ENCODE measurements at places on chromosomes 1 and 21. TPM values are rescaled to one million over a fixed set of nuclear protein-coding genes. Genes with fewer than 3 reads are reported as not detected.

GRCh38 chr1:9187004-9187403 lies 47.6 kb upstream of the H6PD start:
- no peak for DNase-seq
- peaks cover 9% of the 10 kb centered on the region for H3K4me1 ChIP-seq
- no peak overlapping the region for H3K27ac ChIP-seq
- H3K4me3 ChIP-seq: no peak overlapping the region
- no peaks in the 10 kb centered on the region for H3K27me3 ChIP-seq

DNA sequence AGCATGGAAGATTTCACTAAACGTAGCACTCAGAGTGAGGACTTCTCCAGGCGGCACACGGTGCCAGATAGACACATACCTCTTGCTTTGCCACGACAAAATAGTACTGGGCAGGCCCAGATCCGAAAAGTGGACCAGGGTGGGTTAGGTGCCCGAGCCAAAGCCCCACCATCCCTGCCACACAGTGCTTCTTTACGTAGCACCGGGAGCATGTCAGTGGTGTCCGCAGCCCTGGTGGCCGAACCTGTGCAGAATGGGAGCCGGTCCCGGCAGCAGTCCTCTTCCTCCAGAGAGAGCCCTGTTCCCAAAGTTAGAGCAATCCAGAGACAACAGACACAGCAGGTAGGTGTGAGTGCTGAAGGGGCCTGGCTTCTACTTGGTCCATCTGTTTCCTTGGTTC lies 38.6 kb downstream of the CLEC20A start:
- H3K27me3 ChIP-seq: no peaks in the 10 kb centered on the region
- no peaks in the 10 kb centered on the region for H3K4me1 ChIP-seq
- no peak for DNase-seq
- H3K36me3 ChIP-seq: no peaks in the 10 kb centered on the region
- H3K27ac ChIP-seq: no peak overlapping the region

DNA sequence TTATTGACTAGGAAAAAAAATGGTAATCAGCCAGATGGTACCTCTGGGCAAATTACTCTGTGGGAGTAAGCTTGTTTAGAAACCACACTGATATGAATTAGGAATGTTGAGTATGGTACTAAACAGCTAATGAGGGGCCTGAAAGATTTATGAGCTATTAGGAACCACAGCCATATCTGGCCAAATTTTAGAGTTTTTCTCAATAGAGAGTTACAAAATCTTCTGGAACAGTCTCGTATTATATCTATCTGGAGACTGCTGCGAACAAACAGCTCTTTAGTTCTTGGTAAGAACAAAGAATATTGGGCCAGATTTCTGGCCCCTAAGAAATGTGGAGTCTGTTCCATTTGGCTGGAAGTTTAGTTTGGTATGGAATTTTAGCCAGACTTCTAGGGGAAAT lies 4.9 kb upstream of the PODN start:
- no peak overlapping the region for H3K27ac ChIP-seq
- H3K27me3 ChIP-seq: peaks cover 10% of the 10 kb centered on the region

DNA sequence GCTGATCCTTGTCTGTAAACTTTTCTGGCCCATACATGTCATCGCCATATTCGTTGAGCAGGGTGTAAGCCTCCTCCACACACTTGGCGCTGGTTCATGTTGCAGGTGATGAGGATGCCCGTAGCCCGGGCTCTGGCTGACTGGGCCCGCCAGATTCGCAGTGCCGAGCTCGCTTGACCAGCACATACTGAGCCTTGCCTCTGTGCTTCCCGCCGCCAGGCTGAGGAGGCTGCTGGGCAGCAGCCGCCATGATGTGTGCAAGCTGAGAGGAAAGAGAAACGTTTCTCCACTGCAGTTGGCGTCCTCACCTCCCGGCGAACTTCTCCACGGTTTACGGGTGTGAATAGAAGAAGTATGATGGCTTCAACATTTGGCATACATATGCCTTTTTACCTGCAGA lies 89.2 kb downstream of the LTN1 start:
- H3K4me1 ChIP-seq: no peaks in the 10 kb centered on the region
- no peak overlapping the region for H3K4me3 ChIP-seq
- no peak for DNase-seq
- no peaks in the 10 kb centered on the region for H3K36me3 ChIP-seq
- H3K27ac ChIP-seq: no peak overlapping the region

DNA sequence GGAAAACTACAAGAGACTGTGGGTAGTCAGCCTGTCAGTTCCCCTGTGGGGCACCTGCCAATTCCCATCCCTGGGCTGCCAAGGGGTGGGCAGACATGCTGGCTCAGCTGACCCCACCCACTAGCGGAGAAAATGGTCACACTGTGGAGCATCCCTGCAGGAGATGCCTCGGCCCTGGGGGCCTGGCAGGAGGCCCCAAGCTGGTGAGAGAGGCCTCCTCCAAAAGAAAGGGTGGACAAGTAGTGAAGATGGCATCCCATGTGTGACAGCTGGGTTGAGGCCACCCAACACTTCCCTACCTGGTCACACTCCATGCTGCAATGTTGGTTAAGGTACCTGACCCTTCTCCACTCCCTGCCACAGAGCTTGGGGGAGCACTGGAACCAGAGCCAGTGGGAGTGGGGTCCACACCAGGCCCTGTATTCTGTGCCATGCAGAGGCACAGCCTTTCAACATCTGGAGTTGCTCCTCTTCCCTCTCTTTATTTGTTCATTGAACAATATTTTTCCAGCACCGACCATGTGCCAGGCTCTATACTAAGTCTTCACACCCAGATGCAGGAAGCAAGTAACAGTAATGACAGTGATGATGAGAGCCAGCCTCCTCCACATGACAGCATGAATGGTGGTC lies 59.5 kb downstream of the KLHDC7A start:
- DNase-seq: no peak
- H3K4me1 ChIP-seq: no peaks in the 10 kb centered on the region
- H3K27me3 ChIP-seq: no peaks in the 10 kb centered on the region
- no peak overlapping the region for H3K4me3 ChIP-seq

GRCh38 chr1:40232444-40232843 lies 15.3 kb upstream of the TMCO2 start:
- H3K4me1 ChIP-seq: no peaks in the 10 kb centered on the region
- H3K36me3 ChIP-seq: peaks cover 83% of the 10 kb centered on the region
- H3K27me3 ChIP-seq: no peaks in the 10 kb centered on the region
- peak; percentile 56 for DNase-seq
- H3K27ac ChIP-seq: no peak overlapping the region
- H3K4me3 ChIP-seq: no peak overlapping the region

GRCh38 chr21:32597205-32597604 lies 11.9 kb upstream of the TCP10L start:
- H3K36me3 ChIP-seq: no peaks in the 10 kb centered on the region
- no peak overlapping the region for H3K27ac ChIP-seq
- no peak for DNase-seq
- no peaks in the 10 kb centered on the region for H3K27me3 ChIP-seq
- H3K4me3 ChIP-seq: no peak overlapping the region
- no peaks in the 10 kb centered on the region for H3K4me1 ChIP-seq

- no peaks in the 10 kb centered on the region for H3K36me3 ChIP-seq
- no peaks in the 10 kb centered on the region for H3K27me3 ChIP-seq
- no peak for DNase-seq
- H3K27ac ChIP-seq: no peak overlapping the region
These were observed 29.0 kb downstream of the JUN start for GRCh38 chr1:58754683-58755467.

- H3K27me3 ChIP-seq: no peaks in the 10 kb centered on the region
- no peak for DNase-seq
- no peak overlapping the region for H3K27ac ChIP-seq
- no peaks in the 10 kb centered on the region for H3K36me3 ChIP-seq
- H3K4me3 ChIP-seq: no peak overlapping the region
These were observed 26.8 kb upstream of the BACH1 start for GRCh38 chr21:29271927-29272333.

- H3K27ac ChIP-seq: no peak overlapping the region
- DNase-seq: no peak
- H3K36me3 ChIP-seq: no peaks in the 10 kb centered on the region
- no peaks in the 10 kb centered on the region for H3K27me3 ChIP-seq
These were observed 110.9 kb upstream of the IFFO2 start for GRCh38 chr1:19067182-19067911.

DNA sequence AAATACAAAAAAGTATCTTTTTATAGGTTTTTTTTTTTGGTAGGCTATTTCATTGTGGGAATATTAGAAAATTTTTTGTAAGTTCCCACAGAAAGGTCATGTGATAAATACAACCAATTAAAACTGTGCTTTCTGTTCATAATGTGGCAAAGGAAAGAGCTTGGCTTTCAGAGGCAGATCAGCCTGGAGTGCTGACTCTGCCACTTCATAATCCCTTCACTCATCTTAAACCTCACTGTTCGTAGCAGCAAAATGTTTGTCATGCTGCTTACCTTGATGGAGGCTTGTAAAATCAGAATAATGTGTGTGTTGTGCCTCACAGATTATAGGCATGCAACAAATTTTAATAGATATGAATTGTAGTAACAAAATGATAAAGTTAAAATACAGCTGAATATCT lies 176.8 kb downstream of the ZP4 start:
- no peak overlapping the region for H3K4me3 ChIP-seq
- no peak for DNase-seq
- no peaks in the 10 kb centered on the region for H3K27me3 ChIP-seq

DNA sequence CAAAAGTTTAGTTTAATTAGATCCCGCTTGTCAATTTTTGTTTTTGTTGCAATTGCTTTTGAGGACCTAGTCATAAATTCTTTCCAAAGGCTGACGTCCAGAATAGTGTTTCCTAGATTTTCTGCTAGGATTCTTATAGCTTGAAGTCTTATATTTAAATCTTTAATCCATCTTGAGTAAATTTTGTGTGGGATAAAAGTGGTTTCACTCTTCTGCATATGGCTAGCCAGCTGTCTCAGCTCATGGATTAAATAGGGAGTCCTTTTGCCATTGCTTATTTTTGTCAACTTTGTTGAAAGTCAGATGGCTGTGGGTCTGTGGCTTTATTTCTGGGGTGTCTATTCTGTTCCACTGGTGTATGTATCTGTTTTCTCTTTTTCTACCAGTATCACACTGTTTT lies 801.3 kb upstream of the ADGRL4 start:
- H3K27ac ChIP-seq: no peak overlapping the region
- no peak overlapping the region for H3K4me3 ChIP-seq
- DNase-seq: no peak

DNA sequence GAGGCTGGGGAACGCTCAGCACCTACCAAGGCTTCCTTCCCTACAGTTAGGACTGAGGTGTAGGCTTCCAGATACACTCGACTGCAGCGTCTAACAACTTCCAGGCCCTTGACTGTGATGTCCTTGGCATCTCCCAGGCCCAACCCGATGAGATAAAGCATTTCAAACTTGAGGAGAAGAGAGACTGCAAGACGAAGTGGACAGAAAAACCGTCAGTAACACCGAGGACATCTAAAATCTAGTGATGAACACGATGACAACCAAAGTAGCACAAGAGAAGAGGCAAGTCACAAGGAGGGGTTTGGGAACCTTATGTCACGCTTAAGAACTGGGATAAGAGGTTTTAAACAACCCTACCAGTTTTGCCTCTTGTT lies 314 bp downstream of the DPH5 start:
- H3K27me3 ChIP-seq: no peaks in the 10 kb centered on the region
- no peaks in the 10 kb centered on the region for H3K4me1 ChIP-seq
- peak overlapping the region; percentile 50 for H3K4me3 ChIP-seq
- no peaks in the 10 kb centered on the region for H3K36me3 ChIP-seq
- peak overlapping the region; percentile 80 for H3K27ac ChIP-seq

- no peak overlapping the region for H3K27ac ChIP-seq
- DNase-seq: no peak
- H3K4me3 ChIP-seq: no peak overlapping the region
- H3K4me1 ChIP-seq: no peaks in the 10 kb centered on the region
These were observed 44.2 kb upstream of the MARK1 start for GRCh38 chr1:220483700-220484099.

DNA sequence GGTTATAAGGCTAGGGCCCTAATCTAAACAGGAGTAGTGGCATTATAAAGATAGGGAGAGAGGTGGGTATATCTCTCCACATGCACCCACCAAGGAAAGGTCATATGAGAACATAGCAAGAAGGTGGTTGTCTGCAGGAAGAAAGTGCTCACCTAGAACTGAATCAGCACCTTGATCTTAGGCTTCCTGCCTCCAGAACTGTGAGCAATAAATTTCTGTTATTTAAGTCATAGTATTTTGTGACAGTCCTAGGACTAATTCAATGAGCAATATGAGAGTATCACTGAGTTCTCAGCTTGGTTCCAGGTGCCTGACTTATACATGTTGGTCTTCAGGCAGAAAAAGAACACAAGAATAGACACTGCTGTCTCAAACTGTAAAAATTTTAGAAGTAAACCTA lies 51.8 kb downstream of the MRPL39 start:
- H3K27ac ChIP-seq: no peak overlapping the region
- no peaks in the 10 kb centered on the region for H3K4me1 ChIP-seq
- no peaks in the 10 kb centered on the region for H3K36me3 ChIP-seq
- no peak overlapping the region for H3K4me3 ChIP-seq
- no peak for DNase-seq
- H3K27me3 ChIP-seq: no peaks in the 10 kb centered on the region

- H3K27ac ChIP-seq: no peak overlapping the region
- H3K4me1 ChIP-seq: no peaks in the 10 kb centered on the region
These were observed 18.5 kb downstream of the CHIT1 start for GRCh38 chr1:203210988-203211387.

GRCh38 chr1:33578557-33579448 lies 106.4 kb downstream of the ZSCAN20 start:
- no peaks in the 10 kb centered on the region for H3K36me3 ChIP-seq
- DNase-seq: no peak
- no peak overlapping the region for H3K27ac ChIP-seq
- no peaks in the 10 kb centered on the region for H3K27me3 ChIP-seq

GRCh38 chr21:39869141-39869818 lies 2.0 kb downstream of the PCP4 start:
- no peaks in the 10 kb centered on the region for H3K36me3 ChIP-seq
- H3K27me3 ChIP-seq: no peaks in the 10 kb centered on the region
- DNase-seq: no peak
- no peak overlapping the region for H3K27ac ChIP-seq

DNA sequence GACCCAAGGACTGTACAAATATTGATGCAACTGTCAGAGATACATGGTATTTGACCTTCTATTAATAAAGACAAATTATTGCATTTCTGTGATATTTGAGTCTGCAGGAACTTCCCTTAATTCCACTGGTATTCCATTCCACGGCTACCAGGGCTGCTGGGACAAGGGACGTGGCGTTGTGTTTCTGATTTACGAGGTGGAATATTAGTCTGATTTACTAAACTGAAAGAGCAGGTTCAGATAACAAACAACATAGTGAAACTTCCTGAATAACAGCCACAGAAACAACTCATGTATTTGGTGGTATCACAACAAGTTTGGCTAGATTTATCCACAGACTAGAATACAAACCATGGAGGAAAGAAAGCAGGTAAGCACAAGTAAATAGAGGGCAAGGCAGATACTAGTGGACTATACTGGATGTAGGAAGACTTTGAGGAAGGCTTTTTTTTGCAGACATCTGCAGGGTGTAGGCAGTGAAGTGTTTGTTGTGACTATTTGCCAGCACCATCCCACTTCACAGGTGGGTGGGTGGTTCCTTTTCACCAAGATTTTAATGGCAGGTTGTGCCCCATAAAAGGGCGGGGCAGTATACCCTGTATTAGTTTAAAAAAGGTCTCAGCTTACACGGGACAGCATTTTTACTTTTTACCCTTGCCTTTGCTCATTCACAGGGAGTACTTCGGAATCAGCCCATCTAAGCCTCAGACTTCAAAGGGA lies 100.4 kb downstream of the FGGY start:
- no peak overlapping the region for H3K4me3 ChIP-seq
- DNase-seq: no peak
- no peaks in the 10 kb centered on the region for H3K27me3 ChIP-seq
- H3K27ac ChIP-seq: no peak overlapping the region
- no peaks in the 10 kb centered on the region for H3K4me1 ChIP-seq

The CD34 gene
- total RNA-seq: 21.9 TPM

The VSIG8 gene
- not detected for total RNA-seq

The FAM72A gene
- not detected for total RNA-seq

The EXTL1 gene
- total RNA-seq: not detected

The TM2D1 gene
- 26.4 TPM for total RNA-seq

The GPR25 gene
- total RNA-seq: not detected

The RPF1 gene
- 15.9 TPM for total RNA-seq

The SPATA45 gene
- total RNA-seq: not detected
